ENCODE measurements at places on chromosomes 7 and 10.

- DNase-seq: no peak
These were observed 138.9 kb downstream of the NOC3L start for GRCh38 chr10:94223702-94224370.

- DNase-seq: no peak
These were observed 30.4 kb downstream of the PRPF18 start for GRCh38 chr10:13617116-13617515.

- no peak for DNase-seq
These were observed 46.2 kb downstream of the CHST3 start for GRCh38 chr10:72010234-72010973.

DNA sequence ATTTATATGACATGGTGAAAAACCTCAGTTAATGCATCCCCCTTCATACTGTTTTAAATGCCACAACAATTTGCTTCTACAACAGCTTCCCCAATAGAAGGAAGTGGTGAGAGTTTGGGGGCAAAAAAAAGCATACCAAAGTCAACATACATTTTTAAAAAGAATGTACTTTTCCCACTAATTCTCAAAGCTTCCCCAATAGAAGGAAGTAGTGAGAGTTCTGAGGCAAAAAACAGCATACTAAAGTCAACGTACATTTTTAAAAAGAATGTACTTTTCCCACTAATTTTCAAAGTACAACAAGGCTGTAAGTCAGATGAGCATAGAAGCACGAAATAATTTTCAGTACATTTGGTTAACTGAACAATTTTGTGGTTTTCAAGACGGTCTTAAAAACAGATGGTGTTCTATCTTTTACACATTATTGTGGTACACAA is 24.0 kb downstream of the WASL start:
- DNase-seq: no peak

DNA sequence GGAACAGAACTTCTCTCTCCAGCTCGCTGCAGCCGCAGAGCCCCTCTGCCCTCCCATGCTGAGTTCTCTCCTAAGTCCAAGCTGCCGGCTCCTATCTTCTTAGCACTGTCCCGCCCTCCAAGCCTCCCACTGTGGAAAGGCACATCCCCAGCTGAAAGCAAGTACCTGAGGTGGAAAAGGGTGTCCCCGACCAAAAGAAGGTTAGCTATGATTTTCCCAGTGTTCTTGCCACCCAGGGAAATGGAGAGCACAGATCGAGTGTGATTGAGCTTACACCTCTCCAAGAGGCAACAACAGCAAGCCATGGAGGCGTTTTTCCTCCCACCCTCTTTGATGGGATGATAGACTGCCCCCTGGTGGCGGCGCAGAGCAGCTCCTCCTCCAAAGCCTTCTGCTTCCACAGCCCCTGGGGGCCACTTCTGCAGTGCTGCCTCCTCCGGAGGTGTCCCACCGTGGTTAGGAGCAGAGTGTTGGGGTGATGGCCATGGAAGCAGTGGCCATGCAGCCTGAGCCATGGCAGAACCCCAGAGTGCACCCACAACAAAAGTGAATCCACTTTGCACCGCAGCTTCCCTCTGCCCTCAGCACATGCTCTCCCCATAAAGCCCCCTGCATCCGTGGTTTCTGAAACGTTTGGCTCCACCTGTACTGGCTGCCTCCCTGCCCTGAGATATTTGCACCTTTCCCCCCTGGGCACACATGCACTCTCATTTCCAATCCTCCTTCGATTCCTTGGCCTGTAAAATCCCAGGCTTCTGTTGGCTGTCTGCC is 143.1 kb upstream of the STK17A start:
- peak; percentile 66 for DNase-seq

- no peak for DNase-seq
These were observed 127.8 kb upstream of the NPSR1 start for GRCh38 chr7:34530259-34530658.

DNA sequence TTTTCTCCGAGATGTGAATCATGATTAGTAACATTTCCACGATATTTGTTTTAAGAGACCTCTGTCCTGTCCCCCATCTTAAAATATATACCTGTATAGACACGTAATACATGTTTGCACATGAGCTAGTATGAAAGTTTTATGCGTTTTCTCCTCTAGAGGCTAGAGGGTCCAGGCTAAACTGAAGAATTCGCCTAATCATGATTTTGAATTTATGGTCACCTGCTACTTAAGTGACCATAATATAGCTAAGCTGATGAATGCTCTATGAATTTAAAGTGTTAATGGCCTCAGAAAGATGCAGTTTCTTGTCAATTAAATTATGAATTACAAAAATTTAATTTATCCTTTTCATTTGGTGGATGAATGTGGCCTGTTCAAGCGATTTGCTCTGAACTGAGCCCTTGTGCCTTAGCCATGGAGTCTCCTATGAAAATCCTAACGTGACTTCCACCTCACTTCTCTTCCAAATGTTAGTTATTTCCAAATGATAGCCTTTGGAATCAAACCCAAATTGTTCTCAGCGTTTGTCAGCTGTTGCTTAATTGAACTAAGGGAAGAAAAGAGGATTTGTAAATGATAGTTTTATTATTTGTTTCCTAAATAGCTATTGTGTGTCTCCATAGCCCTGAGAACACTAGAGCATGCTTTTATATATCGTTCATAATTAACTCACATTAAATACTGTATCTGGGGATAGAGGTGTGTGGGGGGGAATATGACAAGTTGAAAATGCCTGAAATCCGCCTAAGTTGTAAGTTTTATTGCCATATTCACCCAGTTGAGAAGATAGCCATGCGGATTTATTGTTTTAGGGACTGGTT is 2.3 kb downstream of the CELF2 start:
- no peak for DNase-seq

DNA sequence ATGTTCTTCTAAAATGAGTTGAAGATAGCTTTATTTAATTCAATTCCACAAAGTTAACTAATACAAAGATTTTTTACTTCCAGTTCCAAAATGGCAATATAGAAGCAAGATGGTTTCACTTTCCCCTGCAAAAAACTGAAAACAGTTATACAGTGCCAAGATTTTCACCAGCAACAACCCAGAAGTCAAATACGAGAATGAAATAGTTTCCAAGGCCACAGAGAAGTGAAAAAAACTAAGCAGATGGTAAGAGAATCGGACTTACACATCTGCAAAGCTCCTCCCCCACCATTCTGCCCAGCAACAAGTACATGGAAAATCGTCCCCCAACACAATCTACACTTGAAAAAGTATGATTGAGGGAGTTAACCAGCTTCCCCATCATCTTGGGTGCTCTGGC is 30.3 kb upstream of the KEL start:
- DNase-seq: no peak

GRCh38 chr7:67564959-67565358 is 568.3 kb downstream of the TYW1 start:
- no peak for DNase-seq

DNA sequence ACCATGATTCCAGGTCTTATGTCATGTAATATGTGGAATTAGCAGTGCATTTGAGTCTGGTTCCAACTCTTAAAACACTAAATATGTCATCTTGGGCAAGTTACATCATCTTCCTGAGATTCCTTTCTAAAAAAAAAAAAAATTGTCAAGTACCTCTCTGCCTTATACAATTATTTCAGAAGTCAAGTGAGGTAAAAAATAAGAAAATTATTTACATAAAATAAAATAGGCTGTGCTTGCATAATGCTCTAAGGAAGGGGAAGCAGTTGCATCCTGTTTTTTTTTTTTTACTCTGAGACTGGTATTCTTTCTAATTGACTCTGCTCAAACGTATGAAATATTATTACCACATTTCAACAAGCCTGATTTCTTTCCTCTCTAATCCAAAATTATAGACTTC is 55.1 kb upstream of the SEMA3A start:
- no peak for DNase-seq

- DNase-seq: no peak
These were observed 175.6 kb downstream of the FAM107B start for GRCh38 chr10:14598809-14599764.

DNA sequence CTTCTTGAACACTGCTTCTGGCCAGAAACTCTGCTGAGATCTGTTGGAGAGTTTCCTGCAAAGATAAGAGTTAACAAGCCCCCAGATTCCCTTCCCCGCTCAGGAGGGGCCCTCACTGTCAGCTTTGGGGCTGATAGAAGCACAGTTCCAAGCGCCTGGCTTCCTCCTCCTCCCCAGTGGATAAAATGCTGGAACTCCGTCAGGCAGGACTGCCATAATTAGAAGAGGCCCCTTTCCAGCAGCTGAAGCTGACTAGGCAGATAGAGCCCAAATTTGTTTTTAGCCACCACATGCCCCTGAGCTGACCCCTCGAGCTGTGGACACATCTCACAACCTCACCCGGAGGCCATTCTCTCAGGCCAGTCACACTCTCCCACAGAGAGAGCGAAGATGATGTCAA is 89.4 kb downstream of the TBXAS1 start:
- no peak for DNase-seq

GRCh38 chr7:156307193-156307592 is 333.4 kb upstream of the RNF32 start:
- no peak for DNase-seq

DNA sequence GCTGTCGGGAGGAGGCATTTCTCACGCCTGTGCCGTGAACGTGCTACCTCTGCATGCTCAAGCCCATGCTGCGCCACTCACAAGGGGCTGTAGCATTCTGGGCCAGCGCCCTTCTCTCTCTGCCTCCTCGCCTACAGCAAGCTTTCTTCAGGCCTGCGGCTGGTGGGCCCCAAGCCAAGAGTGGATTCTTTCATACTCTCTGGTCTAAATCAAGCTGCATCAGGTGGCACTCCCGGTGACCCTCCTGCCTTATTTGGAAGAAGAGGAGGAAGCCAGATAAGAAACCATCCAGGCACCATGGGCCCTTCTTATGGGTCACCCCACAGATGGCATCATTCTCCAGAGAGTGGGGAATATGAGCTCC is 86.7 kb upstream of the DUSP5 start:
- no peak for DNase-seq

- DNase-seq: no peak
These were observed 16.8 kb upstream of the CCDC172 start for GRCh38 chr10:116307455-116307854.

- no peak for DNase-seq
These were observed 3.2 kb upstream of the NCOA4 start for GRCh38 chr10:46033602-46034011.

GRCh38 chr7:113030489-113030888 is 56.1 kb downstream of the GPR85 start:
- no peak for DNase-seq

- DNase-seq: no peak
These were observed 1.7 kb downstream of the CCSER2 start for GRCh38 chr10:84329986-84330651.

DNA sequence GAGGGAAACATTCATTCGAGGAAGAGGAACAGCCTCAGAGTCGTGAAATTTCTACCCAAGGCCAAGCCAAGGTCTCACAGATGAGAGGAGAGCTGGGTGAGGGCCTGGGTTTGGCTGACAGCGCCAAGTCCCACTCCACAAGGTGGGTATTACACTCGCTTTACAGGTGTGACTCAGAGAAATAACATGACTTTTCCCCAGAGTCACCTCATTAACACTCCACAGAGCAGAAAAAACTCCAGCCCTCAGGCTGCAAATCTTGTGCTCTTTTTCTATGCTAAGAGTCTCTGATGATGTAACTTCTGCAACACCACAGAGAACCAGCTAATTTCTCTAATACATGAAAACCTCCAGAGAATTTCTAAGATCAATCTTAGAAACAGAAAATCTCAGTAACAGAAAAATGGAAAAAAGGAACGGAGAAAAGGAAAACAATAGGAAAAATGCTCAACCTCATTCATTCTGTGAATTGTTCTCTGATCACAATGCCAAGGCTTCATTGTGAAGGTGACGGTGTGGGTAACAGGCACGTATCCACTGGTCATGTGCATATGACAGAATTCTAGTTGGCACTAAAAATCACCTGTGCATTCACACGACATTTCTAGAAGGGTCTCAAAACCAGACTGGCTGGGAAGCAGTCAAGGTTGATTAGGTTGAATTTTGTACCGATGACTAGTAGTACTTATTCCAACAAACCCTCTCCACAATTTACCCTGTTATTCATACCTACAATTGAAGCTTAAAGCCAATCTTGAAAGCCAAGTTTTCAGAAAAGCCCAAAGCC is 20.3 kb downstream of the YWHAG start:
- no peak for DNase-seq

Measured in stimulated activated CD4-positive, alpha-beta T cell treated with anti-CD3 and anti-CD28 coated beads, Interleukin-2, amount 100 ng/mL, for 24 hours (primary cell).